ENCODE measurements at places on chromosomes 11 and 22.

DNA sequence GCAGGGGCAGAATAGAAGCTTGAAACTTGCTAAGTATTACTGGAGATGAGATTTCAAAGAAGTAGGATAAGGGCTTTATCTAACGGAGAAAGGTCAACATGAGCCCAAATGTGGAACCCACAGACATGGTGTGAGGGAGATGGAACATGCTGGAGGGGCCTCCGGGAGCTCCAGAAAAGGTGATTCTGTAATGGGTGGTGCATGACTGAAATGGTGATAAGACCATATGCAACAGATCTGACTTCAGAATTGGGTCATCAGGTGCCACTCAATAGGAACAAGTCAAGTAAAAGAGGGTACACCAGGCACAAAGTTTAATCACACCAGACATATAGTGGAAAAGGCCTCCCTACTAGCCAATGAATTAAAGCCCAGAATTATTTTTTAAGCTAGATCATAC lies 7.9 kb upstream of the CEP295 start:
- DNase-seq: no peak

DNA sequence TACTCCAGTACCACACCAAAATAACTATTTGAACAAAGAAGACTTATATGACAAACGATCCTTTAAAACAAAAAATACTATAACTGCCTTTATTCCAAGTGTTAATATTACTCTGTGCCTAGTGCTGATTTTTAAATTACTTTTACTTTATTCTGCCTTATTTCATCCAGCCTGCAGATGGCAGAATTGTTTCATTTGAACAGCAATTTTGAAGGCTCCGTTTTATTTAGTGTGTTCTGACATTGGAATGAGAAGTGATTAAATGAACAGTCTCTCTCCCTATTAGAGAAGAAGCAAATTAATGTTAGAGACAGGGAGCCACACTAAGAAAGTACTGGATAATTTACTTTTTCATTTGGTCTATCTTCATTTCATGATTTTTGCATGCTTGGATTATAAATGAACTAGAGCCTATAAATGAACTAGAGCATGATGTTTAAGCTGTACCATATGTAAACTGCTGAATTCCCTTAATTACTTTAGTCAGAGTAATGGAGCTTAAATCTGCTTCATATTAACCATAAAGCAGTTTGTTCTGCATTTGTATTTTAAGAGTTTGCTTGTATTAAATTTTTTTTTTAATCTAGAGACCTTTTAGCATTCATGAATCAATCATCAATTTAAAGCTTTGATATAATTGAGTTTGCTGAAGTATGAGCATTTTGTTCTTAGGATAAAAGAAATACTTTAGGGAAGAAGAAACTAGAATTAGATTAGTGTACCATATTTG lies 9.8 kb downstream of the PDHX start:
- no peak for DNase-seq

DNA sequence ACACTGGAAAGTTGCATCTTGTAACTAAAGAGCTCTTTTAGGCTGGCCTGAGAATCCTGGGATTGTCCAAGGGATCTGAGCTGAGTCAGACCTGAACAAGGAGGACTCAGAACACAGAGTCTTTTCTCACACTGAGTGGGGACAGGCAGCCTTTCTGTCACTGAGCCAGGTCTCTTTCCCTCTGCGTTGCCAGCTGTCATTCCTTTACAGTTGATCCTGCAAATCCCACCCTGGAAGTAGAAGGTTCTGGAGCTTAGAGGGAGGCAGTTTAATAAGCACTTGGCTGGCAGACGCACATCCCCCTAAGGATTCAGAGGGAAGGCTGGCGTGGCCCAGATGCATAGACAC lies 76.3 kb upstream of the SUSD2 start:
- no peak for DNase-seq

GRCh38 chr11:122264121-122264520 lies 148.1 kb upstream of the BLID start:
- DNase-seq: no peak

DNA sequence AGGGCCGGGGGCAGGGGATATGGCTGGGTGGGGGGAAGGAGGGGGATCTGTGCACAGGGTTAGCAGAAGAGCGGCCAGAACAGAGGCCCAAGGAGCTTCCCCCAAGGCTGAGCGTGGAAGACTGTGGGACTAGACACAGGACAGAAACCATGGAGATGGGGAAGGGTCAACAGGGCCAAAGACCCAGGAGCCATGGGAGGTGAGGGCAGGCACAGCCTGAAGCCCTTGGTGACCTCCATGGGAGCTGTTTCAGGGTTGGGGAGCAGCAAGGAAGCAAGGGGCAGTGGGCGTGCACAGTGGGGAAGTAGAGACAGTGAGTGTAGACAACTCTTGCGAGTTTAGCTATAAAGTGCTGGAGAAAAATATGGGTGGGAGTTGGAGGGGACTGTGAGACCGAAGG lies 56.6 kb downstream of the WNT11 start:
- DNase-seq: no peak

- peak; percentile 90 for DNase-seq
Observed at GRCh38 chr11:12281571-12282478, 95.5 kb upstream of the PARVA start.

- DNase-seq: no peak
Observed at GRCh38 chr11:30348035-30348434, 25.1 kb downstream of the ARL14EP start.
